Smooth muscle cell of the umbilical artery (primary cell): ENCODE measurements at places on chromosomes 4 and X. TPM values are rescaled to one million over a fixed set of nuclear protein-coding genes. Genes with fewer than 3 reads are reported as not detected.

The DGAT2L6 gene
- not detected in 2 replicates for total RNA-seq

The DUSP21 gene
- not detected in 2 replicates for total RNA-seq

The AWAT2 gene
- total RNA-seq, result not detected in 2 replicates

The GRID2 gene
- under 0.01 and 0.32 TPM in 2 replicates for total RNA-seq

The OPN1LW gene
- not detected in 2 replicates for total RNA-seq

The SLC9A6 gene
- total RNA-seq, result 24.4 and 29.4 TPM in 2 replicates

The SOD3 gene
- total RNA-seq, result 7.8 and 16.9 TPM in 2 replicates

The CENPVL1 gene
- not detected in 2 replicates for total RNA-seq

The KIT gene
- 0.69 and 1.5 TPM in 2 replicates for total RNA-seq

The ZNF711 gene
- 3.9 and 6.1 TPM in 2 replicates for total RNA-seq

The PABPC1L2B gene
- not detected in 2 replicates for total RNA-seq

The PRPS1 gene
- 23.8 and 30.4 TPM in 2 replicates for total RNA-seq

The FUNDC1 gene
- 10.8 and 11.6 TPM in 2 replicates for total RNA-seq

The RAB41 gene
- not detected in 2 replicates for total RNA-seq

The APELA gene
- not detected in 2 replicates for total RNA-seq

The KCTD8 gene
- not detected in 2 replicates for total RNA-seq

The C4orf54 gene
- under 0.01 TPM in 1 of 2 replicates, not detected in the other for total RNA-seq

The TMEM31 gene
- not detected in 2 replicates for total RNA-seq

The MAPK10 gene
- total RNA-seq, result 3.6 and 4.2 TPM in 2 replicates

The PFKFB1 gene
- under 0.01 TPM in 1 of 2 replicates, not detected in the other for total RNA-seq

The FANCB gene
- 4.5 and 7.5 TPM in 2 replicates for total RNA-seq

The FTSJ1 gene
- total RNA-seq, result 49.3 and 61.4 TPM in 2 replicates

The UGT2B11 gene
- not detected in 2 replicates for total RNA-seq

The HPGDS gene
- total RNA-seq, result not detected in 2 replicates

The ZFP92 gene
- total RNA-seq, result 0.83 and 1.5 TPM in 2 replicates

The SLC49A3 gene
- total RNA-seq, result 1.4 and 5.3 TPM in 2 replicates

The TMPRSS11B gene
- total RNA-seq, result not detected in 2 replicates

The ZNF157 gene
- total RNA-seq, result 0.09 TPM in 1 of 2 replicates, not detected in the other

The MFAP3L gene
- 3.0 and 4.1 TPM in 2 replicates for total RNA-seq

The FAM114A1 gene
- total RNA-seq, result 437 and 526 TPM in 2 replicates

The GRIA3 gene
- 25.1 and 25.8 TPM in 2 replicates for total RNA-seq

The LSM6 gene
- 18.4 and 23.7 TPM in 2 replicates for total RNA-seq

The SSX2B gene
- not detected in 2 replicates for total RNA-seq

The P2RY4 gene
- total RNA-seq, result 0.14 TPM in 1 of 2 replicates, not detected in the other

The CT83 gene
- total RNA-seq, result not detected in 2 replicates

The MAGEA9 gene
- not detected in 2 replicates for total RNA-seq

The RAI2 gene
- not detected in 2 replicates for total RNA-seq

The PCDH7 gene
- total RNA-seq, result 36.0 and 64.1 TPM in 2 replicates

The SOWAHB gene
- total RNA-seq, result under 0.01 and 0.05 TPM in 2 replicates

The MAGEC2 gene
- not detected in 2 replicates for total RNA-seq

The PSAPL1 gene
- total RNA-seq, result not detected in 2 replicates

The DMRTC1B gene
- not detected in 2 replicates for total RNA-seq

The ZXDA gene
- 4.2 and 5.6 TPM in 2 replicates for total RNA-seq

The IGSF1 gene
- 0.14 TPM in 1 of 2 replicates, not detected in the other for total RNA-seq

The WAS gene
- 0.30 and 0.51 TPM in 2 replicates for total RNA-seq

The CFI gene
- 1.2 and 9.2 TPM in 2 replicates for total RNA-seq

The H2BW2 gene
- total RNA-seq, result not detected in 2 replicates

The CLIC2 gene
- 0.59 TPM in 1 of 2 replicates, not detected in the other for total RNA-seq

The MAGEC1 gene
- total RNA-seq, result not detected in 2 replicates

The IDUA gene
- 28.2 and 29.4 TPM in 2 replicates for total RNA-seq

The CHRDL1 gene
- 0.14 TPM in 1 of 2 replicates, not detected in the other for total RNA-seq

The SCML1 gene
- 5.0 and 5.5 TPM in 2 replicates for total RNA-seq

The HSFX4 gene
- total RNA-seq, result not detected in 2 replicates

The TMPRSS11A gene
- not detected in 2 replicates for total RNA-seq

The SLITRK2 gene
- total RNA-seq, result not detected in 2 replicates

The NWD2 gene
- total RNA-seq, result not detected in 2 replicates
